Adipose tissue (tissue), 3 donors: ENCODE measurements at places on chromosomes 6 and 20. TPM values are rescaled to one million over a fixed set of nuclear protein-coding genes. Genes with fewer than 3 reads are reported as not detected.

The BPIFB2 gene
- polyA plus RNA-seq = not detected

The MTRF1L gene
- 15.8 TPM for polyA plus RNA-seq

The FAM83D gene
- 0.64 TPM for polyA plus RNA-seq

The TCF21 gene
- polyA plus RNA-seq = 7.6 TPM

The GSTA1 gene
- polyA plus RNA-seq = 12.7 TPM

The DACT2 gene
- 1.0 TPM for polyA plus RNA-seq

The TUBB2B gene
- 5.0 TPM for polyA plus RNA-seq

The KCNQ5 gene
- polyA plus RNA-seq = under 0.01 TPM

The FOXS1 gene
- polyA plus RNA-seq = 2.6 TPM

The TRDN gene
- 0.07 TPM for polyA plus RNA-seq

The TBC1D32 gene
- polyA plus RNA-seq = not detected

The KCNK15 gene
- 0.85 TPM for polyA plus RNA-seq

The PRND gene
- polyA plus RNA-seq = not detected

The WFDC2 gene
- 4.3 TPM for polyA plus RNA-seq

The SLA2 gene
- 0.65 TPM for polyA plus RNA-seq

The PRDM13 gene
- not detected for polyA plus RNA-seq

The CALHM6 gene
- polyA plus RNA-seq = 4.5 TPM

The SLC17A3 gene
- not detected for polyA plus RNA-seq
